ENCODE measurements at places on chromosomes 2 and 18.

GRCh38 chr2:68521037-68521436 lies 53.7 kb downstream of the APLF start:
- no peak for DNase-seq

GRCh38 chr2:118577202-118577601 lies 270.2 kb downstream of the EN1 start:
- DNase-seq, result no peak

GRCh38 chr2:70212298-70212932 lies 21.6 kb upstream of the C2orf42 start:
- no peak for DNase-seq

- no peak for DNase-seq
Measured at GRCh38 chr2:128364441-128364911, 45.8 kb upstream of the HS6ST1 start.

DNA sequence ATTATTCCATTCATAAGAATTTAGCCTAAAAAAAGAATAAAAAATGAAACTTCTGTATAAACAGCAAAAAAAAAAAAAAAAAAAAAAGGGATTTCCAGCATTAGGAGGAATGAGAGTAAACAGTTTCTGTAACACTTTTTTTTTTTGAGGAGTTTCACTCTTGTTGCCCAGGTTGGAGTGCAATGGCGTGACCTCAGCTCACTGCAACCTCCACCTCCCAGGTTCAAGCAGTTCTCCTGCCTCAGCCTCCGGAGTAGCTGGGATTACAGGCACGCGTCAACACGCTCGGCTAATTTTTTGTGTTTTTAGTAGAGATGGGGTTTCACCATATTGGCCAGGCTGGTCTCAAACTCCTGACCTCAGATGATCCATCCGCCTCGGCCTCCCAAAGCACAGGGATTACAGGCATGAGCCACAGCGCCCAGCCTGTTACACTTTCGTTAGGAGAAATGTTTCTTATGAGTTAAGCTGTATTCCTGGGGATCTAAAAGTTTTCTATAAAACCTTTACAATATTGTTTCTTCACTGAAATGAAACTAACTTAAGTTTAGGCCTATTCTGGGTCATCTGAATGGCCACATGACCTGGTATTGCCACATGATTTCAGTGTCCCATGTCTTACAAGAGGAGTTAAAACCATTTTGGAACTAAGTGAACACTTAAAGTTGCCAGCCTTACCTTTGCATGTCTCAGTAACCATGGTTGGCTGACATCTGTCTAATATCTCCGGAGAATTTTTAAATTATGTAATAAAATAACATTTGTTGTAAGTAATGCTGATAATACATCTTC lies 17.5 kb downstream of the SMAD2 start:
- DNase-seq, result no peak
